ENCODE measurements at places on chromosomes 1 and 21.
A peak's percentile ranks its signal among the peaks of the same experiment; 100 is the strongest.

DNA sequence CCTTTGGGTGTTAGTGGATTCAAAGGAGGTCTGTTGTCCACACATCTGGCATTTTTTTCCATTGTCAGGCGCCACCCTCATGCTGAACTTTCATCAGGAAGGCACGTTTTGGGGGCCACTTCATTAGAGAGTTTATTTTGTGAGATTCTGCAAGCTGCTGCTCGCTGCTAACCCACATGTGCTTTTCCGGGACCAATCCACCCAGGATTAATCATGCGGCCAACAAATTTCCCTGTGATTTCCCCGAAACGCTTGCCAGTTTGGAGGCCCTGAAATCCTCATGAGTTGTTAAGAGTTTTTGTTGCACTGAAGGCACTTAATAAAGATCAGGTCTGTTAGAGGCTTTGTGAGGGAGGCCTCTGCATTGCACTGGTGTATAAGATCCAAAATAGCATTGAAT lies 2.4 kb downstream of the PDPN start:
- DNase-seq: no peak

DNA sequence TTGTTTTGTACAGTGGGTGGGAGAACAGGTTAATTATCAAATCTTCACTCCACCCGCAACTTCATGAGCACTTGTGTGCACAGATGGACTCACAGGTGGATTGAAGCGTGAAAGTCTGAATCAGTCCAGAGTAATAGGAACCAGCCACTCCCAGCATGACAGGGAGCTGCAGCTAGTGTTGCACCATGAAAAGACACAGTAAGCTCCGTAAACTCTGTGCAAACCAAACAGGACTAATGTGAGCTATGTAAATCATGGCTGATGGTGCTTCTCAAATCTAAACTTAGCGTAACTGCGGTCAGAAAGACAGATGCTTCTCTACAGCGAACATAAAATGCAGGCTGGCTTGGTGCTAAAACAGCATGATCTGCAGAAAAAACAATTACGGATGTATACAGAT lies 114.4 kb downstream of the CENPF start:
- no peak for DNase-seq

- DNase-seq: no peak
Measured at GRCh38 chr21:33374080-33374449, 29.1 kb upstream of the IFNGR2 start.

DNA sequence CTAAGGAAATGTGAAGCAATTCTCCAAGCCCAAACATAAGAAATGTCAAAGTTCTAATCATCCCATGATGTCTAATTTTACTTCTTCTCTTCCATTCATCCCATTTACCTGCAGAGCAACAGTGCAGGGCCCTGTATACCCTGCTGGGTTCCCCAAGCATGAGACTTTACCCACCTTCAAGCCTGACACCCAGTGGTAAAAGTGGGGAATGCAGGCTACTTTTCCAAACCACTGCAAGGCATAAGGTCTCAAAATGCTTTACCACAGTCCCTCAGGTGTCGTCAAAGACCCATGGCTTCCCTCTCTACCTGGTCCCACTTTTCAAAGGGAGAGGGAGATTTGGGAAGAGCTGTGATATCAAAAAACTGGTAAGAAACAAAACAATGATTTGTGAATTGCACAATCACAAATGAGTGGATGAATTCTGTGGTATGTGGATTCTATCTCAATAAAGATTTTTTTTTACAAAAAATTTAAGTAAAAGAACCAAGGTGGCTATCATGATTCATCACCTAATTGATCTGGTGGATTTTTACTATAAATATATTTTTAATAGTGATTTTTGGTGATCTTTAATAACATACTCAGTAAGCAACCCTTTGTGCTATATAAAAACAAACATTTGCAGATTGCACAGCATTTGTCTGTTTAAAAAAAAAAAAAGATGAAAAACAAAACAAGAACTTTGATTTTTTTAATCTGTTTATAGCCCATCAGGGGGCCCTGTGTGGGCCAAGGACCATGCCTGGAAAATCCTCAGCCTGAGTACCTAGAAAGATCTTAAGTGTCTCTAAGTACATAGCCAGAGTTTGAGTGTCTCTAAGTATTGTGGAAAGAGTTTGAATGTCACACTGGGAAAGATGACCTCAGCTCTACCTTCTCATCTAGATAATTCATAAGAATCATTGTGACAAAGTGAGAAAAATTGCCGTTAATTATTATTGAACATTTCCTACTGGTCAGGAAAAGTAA lies 73.1 kb upstream of the GJB5 start:
- peak; percentile 64 for DNase-seq

DNA sequence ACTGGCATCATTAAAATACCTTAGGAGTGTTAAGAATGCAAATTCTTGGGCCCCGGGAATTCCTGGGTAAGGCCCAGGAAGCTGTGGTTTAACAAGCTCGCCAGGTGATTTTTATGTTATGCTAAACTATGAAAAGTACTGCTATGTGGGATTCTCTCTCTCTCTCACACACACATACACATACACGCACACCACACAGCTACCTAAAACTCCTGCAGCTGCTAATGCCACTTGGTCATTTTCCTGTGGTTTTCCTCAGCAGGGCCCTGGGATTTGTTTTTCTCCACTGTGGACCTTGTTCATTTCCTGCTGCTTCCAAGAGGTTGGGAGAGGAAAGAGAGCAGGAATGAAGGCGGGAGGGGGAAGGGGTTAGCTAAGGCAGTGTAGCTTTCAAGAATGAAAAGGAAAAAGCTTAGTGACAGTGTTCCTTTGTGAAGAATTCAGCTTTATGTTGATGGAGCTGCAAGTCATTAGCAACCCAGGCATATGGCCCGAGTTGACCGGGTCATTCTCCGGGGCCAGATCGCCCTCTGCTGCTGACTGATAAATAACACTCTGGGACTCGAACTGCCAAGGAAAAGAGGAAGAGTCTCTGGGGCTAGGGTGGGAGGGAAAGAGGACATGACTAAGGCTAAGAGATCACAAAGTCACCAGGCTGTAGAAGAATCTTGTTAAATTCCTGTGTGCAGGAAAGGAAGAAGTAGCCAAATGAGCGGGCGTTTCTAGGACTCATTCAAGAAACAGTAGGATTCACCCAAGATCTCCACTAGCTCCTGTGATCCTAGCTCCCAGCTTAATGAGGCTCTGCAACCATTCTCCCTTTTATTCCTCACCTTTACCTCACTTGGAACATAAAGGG lies 30.5 kb upstream of the LRIG2 start:
- peak; percentile 73 for DNase-seq

DNA sequence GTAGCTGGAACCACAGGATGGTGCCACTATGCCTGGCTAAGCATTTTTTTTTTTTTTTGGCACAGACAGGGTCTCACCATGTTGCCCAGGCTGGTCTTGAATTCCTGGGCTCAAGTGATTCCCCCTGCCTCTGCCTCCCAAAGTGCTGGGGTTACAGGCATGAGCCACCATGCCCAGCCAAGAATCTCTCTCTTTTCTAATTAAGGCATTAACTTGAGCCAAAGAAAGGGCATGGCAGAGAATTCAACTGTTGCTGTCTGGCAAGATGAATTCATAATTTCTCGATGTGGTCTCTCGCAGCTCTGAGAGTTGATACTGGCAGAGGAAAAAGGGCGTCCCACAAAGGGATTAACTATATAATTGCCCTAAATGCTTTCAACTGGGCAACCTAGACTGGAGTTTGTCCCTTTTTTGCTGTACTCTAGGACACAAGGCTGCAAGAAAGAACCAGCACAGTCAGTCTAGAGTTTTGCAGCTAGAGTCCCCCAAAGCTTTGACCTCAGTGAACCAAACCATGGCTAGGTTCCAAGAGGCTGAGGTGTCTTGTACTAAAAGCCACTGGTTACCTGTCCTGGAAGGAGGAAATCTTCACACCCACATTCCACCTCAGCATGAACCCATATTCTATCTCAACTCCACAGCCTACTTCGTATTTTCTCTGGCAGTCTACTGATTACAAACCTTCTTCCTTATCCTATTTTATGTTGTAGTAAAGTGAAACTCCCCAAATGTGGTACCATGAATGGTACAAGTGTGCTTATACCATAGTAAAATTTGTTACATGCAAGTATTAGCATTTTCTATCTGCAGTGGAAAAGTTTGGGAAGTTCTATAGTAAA lies 51.2 kb downstream of the OPTC start:
- DNase-seq: no peak
